ENCODE measurements at places on chromosomes 3 and 15.

GRCh38 chr15:84570164-84570735, 30.6 kb upstream of the ZSCAN2 start:
- DNase-seq = peak; percentile 41

DNA sequence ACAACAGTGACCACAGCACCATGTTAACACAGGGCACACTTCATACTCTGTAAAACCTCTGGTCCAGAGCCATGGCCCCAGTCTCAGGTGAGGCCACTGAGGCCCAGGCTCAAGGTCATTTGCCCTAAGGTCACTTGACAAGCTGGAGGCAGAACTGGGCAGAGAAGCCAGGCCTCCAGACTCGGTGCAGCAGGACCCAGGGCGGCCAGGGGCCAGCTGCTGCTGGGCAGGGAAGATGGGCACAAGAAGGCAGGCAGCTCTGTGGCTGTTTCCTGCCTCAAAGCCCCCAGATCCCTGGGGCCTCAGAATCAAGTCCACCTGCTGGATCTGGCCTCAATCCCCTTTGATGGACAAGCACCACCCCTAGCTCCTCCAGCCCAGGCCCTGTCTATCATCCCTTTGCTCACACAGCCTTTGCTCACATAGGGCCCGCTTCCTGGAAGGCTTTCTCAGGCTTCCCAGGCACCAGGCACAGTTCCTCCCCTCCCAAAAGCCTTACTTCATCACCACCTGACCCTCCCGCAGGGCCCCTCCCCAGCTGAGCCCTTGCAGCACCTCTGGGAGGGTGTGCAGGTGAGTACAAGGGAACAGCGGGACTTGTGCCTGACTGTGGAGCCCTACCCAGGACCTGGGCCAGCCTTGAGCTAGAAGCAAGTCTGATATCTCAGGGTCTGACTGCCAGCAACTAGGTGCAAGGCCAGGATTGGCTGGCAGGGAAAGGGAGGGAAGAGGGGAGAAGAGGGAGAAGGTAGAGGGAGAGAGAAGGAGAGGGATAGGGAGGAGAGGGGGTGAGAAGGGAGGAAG, 38.0 kb upstream of the LINGO1 start:
- no peak for DNase-seq

- DNase-seq = no peak
Measured at GRCh38 chr3:9021271-9022009, 58.2 kb upstream of the RAD18 start.

DNA sequence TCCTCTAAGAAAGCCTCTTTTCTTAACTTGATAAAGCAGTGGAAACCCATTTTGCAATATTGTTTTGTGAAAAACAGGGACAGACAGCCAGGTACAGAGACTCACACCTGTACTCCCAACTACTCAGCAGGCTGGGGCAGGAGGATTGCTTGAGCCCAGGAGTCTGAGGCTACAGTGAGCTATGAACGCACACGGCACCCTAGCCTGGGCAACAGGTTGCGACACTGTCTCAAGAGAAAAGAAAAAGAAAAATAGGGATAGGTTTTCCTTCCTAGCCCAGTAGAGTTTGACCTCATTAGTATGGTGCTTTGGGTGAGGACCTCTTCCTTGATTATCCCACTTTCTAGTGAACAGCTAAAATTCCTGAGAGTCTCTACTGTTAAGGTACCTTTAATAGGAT, 17.5 kb upstream of the YEATS2 start:
- DNase-seq = no peak

DNA sequence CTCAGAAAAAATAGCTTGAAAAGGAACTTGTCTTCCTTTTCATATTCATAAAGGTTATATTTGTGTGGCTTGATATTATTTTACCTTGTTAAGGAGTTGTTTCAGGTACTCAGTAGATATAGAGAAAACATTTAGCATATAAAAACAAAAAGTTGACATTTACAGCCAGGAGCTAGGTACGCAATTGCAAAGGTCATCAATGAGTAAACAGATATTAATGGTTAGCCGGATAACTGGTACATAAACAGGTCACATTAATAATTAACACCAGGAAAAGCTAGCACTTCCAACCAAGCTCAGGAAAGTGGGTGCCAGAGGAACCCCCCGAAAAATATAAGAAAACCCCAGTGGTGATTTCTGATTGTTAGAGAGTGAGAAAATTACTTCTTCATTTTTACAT, 146.6 kb upstream of the NR2F2 start:
- no peak for DNase-seq

DNA sequence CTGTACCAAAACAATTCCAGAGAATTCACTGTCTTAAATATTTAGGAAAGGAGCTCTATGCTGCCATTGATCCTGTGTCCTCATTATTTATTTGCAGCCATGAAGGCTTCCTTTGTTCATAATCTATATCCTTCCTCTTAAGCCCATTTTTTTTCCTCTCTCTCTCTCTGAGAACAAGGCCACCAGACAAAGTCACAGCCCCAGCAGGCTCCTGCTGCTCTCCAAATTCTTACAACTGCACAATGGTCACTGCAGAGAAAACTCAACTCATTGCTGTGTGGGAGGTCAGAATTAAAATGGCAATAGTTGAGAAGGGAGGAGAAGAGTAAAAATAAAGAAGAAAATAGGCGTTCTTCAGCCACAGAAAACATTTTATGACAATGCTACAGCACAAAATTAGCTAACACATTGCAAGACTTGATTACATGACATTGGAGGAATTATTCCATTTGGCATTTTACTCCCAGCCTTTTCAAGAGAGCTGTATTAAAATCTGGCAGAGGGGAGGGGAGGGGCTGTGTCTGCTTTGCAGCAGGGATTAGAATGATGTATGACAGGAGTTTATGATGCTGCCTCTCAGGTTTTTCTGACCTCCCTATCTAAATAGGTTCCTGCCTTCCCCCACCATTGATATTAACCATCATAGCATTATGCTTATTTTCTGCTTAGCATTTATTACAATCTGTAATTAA, 399.7 kb upstream of the THBS1 start:
- DNase-seq = no peak

GRCh38 chr3:23602971-23603370, 202.8 kb upstream of the UBE2E1 start:
- DNase-seq = no peak

- peak; percentile 83 for DNase-seq
Measured at GRCh38 chr3:20040548-20041196, 426 bp downstream of the KAT2B start.

GRCh38 chr3:15071699-15072098, 6.6 kb upstream of the MRPS25 start:
- no peak for DNase-seq

DNA sequence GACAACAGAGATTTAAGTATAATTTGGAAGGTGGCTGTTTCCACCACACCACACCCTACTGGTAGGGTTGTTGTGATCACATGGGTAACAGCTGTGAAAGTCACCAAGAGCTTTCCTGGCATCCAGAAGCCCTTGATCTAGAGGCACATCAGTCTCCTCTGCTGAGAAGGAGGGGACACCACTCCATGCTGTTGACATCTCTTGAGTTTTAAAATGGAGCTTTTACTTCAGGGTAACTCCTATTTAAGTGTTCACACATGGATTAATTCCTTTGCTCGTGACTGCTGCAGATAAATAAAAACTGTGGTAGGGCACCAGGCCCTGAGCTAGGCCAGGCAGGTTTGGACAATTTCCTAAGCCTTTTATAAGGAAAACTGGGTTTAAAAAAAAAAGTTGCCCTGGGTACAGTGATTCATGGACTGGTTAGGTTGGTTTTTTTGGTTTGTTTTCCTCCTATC, 7.5 kb downstream of the EXOSC7 start:
- no peak for DNase-seq

- DNase-seq = no peak
Measured at GRCh38 chr3:125589547-125590122, 5.7 kb downstream of the OSBPL11 start.

GRCh38 chr3:100516838-100517237, 24.4 kb downstream of the TMEM45A start:
- DNase-seq = no peak

- DNase-seq = no peak
Measured at GRCh38 chr3:124552224-124552623, 178.0 kb upstream of the UMPS start.

GRCh38 chr3:187017511-187018230, 87.3 kb downstream of the ST6GAL1 start:
- no peak for DNase-seq

- no peak for DNase-seq
Measured at GRCh38 chr15:73956743-73957135, 30.5 kb downstream of the LOXL1 start.

GRCh38 chr3:167887096-167887495, 151.6 kb downstream of the SERPINI1 start:
- no peak for DNase-seq

GRCh38 chr3:10550705-10551104, 45.3 kb upstream of the ATP2B2 start:
- DNase-seq = no peak

DNA sequence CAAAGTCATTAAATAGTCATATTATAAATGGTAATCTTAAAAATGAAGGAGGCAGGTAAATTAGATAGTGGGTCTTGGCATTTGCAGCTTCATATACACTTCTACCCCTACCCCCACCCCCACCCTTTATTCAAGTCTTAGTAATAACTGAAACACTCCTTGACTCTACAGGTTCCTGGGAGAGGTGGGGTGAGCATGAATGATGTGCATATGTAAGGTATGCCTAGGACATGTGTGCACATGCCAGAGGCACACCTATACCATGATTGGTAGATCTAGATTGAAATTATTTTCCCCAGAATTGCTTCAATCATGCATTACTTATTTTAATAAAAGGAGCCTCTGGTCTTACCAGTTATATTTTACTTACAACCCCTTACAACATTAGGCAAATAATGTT, 40.1 kb upstream of the PDCD6IP start:
- DNase-seq = no peak

- peak; percentile 36 for DNase-seq
Measured at GRCh38 chr3:48151058-48151806, 37.0 kb downstream of the CDC25A start.

DNA sequence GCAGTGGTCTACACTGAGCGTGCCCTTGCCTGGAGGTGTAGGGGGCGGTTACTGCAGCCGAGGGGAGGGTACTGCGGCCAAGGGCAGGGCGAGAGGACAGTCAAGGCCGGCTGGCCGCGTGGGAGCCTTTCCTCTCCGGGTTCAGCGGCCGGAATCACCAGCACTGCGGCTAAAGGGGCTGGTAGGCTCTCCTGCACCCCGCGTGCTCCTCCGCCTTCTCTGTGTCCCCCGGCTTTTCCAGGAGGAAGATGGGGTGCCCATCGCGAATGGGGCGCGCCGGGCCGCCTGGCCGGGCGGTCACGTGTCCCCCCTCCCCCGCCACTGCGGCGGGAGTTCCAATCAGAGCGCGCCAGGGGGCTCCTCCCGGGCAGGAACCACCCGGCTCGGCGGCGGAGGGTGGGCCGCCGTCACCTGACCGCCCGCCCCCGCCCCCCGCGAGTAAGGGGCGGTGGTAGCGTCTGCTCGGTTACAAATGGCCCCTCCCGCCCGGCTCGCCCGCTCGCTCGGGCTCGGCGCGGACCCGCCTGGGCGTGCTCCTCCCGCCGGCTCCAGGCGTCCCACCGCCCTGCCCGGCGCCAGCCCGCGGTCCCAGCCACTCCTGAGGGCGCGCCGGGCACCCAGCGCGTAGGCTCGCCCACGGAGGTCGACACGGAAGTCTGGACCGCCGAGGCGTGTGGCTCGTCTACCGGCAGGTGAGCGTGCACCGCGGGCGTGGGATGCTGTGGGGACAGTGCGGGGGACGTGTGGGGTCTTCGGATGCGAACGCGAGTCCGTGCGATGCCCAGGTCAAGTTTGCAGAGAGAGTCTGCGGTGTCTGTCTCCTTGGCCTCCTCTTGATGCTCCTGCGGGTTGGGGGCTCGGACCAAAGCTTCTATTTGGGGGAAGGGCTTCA, 242.6 kb upstream of the TOPAZ1 start:
- no peak for DNase-seq

- no peak for DNase-seq
Measured at GRCh38 chr3:38645076-38645475, 4.4 kb downstream of the SCN5A start.

- DNase-seq = no peak
Measured at GRCh38 chr3:120025520-120025919, 68.7 kb downstream of the GSK3B start.

DNA sequence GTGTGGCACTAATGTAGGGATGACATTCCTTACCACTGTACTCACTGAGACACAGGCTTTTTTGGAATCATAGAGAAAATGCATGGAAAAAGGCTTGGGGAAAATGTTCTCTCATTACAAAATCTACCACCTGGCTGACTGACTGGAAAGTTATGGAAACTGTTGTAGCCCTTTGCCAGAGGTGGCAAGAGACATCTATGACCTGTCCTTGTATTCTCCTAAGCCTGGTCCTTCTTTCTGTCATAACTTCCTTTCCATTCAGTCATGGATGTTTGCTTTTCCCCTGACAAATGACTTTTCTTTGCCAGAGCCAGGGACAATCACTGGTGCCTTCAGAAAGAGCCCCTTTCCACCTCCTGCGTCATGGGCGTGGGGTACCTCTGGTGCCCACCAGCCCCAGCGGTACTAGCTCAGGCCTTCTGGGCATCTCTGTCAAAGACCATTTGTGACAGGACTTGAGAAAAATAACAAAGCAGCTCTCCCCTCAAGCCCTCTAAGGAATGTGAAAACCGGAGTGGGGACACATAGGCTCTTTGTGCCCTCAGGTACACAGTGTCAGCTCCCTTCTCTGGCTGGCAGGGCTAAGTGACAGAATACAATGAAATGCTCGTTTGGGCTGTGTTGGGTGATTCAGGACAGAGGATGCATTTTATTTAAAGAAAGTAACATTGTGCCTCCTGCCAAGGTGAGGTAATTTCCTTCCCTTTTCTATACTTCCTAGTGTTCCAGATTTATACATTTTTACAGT, 381.1 kb upstream of the RASGRP1 start:
- DNase-seq = no peak

- no peak for DNase-seq
Measured at GRCh38 chr3:72533591-72534473, 314.4 kb downstream of the SHQ1 start.

GRCh38 chr3:26256224-26256623, 366.3 kb upstream of the LRRC3B start:
- DNase-seq = no peak

DNA sequence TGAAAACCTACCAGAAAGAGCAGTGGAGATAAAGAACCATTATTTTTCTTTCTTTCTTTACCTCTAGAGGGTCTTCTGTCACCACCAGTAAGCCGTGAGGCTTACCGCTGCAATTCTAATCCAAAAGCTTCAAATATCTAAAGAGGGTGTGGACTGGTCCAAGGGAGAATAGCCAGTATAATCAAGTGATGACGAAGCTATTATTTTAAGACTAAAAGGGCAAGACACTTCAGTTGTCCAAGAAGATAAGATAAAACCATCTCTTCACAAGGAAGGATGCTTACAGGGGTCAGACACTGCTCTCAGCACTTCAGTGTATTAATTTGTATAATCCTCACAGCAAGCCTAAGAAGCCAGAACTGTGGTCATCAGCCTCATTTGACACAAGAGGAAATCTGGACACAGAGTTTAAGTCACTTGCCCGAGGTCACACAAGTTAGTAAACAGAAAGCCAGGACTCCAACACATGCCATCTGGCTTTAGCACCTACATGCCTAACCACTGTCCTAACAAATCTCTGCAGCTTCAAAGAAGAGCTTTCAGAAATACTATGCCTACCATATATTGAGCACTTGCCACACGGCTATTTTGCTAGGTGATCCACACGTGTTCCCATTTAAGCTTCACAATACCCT, 14.6 kb downstream of the HDC start:
- DNase-seq = no peak
